Activated naive CD8-positive, alpha-beta T cell treated with anti-CD3 and anti-CD28 coated beads, Interleukin-2, amount 50 U/mL, for 16 hours (primary cell): ENCODE measurements at places on chromosomes 6 and 20.
A peak's percentile ranks its signal among the peaks of the same experiment; 100 is the strongest.

DNA sequence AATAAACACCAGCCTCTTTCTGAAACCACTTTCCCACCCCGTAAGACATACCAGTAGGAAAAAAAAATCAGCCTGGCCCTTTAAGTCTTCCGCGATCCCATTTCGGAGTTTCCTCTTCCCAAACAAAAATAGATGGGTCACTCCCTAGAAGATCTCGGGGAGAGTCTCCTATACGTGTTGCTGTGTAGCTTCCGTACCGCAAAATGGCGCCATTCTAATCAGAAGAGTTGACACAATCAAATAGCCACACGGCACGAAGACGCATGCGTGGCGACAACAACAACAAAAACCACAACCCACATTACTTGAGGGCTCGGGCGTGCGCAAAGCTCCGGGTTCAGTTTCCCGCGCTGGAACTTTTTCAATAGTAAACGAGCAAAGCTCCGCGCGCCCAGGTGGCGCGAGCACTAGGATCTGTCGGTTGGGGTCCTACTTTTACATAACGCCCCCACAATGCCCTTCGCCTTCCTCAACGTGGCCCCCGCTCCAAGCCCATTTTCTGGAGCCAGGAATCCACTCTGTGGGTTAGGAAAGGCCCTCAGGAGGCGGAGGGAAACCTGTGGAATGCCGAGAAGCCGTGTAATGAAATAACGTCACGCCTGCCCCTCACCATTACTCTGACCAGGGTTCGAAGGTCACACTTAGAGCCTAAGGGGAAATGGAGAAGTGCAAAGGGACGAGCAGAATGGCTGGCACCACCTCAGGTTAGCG, at the start of gene GPANK1:
Gene GPANK1 (minus strand): TSS at position 208 of the 711 bp plus-strand sequence. CDS start 519 bp downstream, outside the sequence.
- DNase-seq = peak; percentile 73

- DNase-seq = no peak
Measured at GRCh38 chr6:111952274-111952673, 79.0 kb upstream of the FYN start.

DNA sequence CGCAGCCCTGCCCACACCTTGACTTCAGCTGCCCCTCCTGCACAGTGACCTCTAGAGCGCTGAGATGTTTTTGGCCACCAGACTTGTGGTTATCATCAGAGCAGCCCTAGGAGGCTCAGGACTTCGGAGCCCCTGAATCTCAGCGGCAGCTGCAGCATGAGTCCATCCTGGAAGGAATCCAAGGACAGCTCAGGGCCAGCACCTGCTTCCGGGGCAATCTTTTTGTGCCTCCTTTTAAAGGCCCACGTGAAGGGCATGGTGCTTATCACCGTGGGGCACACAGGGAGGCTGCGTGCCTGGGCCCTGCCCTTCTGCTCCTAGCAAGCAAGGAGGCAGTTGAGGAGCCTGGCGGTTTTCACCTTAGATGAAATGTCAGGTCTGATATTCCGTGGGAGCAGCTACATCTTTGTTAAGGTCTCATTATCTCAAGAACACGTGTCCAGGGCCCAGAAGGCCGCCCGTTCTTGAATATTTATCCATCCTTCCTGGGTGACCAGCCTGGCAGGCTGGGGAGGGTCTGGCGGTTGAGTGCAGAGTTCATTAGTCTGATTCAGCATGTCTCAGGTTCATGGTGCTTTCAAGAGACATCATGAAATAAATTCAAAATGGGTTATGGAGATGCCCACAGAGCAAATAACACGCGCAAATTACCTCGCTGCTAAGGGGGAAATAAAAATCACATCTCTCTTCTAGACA, 392.4 kb downstream of the TAF4 start:
- DNase-seq = no peak

DNA sequence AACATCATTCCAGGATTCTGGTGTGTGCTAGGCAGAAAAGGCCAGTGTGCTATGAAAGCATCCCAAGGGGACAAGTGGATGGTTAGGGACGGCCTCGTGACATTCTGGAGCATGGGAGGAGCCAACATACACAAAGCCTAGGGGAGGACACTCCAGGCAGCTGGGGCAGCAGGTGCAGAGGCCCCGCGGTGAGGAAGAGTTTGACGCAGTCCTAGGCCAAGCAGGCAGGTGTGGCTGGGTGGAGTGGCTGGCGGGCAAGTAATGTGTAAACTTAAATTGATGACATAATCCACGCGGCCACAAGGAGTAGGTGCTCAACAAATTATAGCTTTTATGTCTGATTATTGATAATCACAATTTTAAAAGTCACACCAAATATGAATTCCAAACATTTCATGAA, 93.6 kb downstream of the TMEM242 start:
- no peak for DNase-seq

DNA sequence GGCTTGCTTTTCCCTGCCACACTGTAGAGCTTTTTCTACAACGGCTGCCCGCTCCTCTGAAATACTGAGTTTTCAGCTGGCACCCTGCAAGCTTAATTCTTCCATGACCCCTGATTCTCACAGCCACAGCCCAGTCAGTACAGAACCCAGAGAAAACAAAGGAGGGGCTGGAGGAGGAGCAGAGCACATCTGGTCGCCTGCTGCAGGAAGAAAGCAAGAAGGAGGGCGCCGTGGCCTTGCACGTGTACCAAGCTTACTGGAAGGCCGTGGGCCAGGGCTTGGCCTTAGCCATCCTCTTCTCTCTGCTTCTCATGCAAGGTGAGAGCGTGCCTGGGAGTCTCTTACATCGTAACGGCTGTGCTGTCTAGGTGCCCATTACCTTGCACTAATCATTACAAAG, 11.3 kb downstream of the DLK2 start:
- DNase-seq = no peak
